ENCODE measurements at places on chromosomes 3 and 15.

DNA sequence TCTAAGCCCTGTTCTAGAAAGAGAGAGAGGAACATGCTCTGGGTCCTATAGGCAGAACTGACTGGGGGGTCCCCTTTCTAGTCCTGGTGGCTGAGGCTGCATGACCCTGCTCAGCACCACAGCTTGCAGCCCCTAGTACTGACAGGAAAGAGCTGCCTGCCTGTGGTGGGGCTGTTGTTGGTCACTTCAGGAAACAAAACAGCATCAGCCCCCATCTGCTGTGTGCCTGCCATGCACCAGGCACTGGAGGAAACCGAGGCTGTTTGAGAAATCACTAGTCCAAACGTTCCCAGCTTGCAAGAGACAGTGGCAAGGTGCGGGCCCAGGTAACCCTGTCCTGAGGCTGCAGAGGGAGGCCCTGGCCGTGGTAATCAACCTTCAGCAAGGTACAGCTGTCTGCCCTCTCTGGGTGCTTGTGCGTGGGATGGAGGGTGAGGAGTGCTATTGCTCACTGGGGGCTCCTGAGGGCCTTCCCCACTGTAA is 90.6 kb downstream of the IQSEC1 start:
- DNase-seq: no peak

- DNase-seq: no peak
Observed at GRCh38 chr3:156416846-156417558, 137.9 kb downstream of the SSR3 start.

GRCh38 chr3:112585782-112586181 is 23.9 kb downstream of the SLC35A5 start:
- no peak for DNase-seq

- DNase-seq: no peak
Observed at GRCh38 chr15:49137861-49138260, 17.5 kb downstream of the COPS2 start.

DNA sequence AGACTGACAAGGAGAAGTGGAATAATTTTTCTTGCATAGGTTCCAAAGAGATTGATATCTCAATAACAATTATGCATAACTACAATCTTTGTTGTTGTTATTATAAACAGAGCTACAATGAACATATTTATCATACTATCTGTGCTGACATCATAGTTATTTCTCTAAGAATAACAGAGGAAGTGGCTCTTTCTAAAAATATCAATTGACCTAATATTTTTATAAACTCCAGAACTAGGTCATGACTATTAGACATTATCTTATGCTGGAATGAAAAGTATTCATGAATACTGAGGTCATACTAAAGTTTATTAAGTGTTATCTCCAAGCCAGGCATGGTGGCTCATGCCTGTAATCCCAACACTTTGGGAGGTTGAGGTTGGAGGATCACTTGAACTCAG is 114.1 kb downstream of the DCLK3 start:
- no peak for DNase-seq

GRCh38 chr3:133663569-133664313 is 2.0 kb upstream of the TOPBP1 start:
- peak; percentile 81 for DNase-seq

GRCh38 chr15:51688863-51689262 is 7.6 kb downstream of the SCG3 start:
- no peak for DNase-seq

GRCh38 chr3:15041950-15042349 is 23.2 kb downstream of the MRPS25 start:
- DNase-seq: no peak

DNA sequence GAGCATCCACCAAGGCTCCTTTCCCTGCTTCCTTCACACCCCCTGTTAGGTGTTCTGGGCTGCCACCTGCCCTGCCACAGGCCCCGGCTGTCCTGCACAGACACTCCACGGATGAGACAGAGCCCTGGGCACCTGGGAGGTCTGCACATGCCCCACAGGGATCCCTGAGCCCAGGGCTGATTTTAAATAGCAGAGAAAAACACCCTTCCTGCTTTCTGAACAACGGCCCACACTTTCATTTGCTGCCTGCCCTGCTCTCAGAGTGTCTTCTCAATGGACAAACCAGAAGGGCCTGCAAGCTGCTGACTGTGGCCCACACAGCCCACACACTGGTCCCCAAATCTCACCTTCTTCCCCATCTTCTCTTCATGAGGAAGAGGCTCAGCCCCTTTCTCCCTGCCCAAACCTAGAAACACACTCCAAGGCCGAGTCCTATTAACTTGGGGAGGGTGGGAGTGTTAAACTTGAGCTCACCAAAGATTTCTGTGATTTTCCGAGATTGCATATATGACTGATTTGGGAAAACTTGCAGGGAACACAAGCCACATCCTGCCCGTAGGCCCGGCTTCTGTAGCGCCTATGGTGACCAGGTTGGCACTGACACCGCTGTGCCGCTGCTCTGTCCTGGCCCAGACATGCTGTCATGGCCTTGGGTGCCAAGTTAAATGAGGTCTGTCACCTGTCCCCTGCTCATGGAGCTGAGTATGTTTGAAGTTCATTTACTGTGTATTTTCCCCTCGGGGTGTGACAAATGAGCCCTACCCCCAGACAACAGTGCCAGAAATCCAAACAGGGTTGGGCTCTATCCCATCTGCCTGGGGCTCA is 47.2 kb upstream of the KLF13 start:
- DNase-seq: no peak

GRCh38 chr15:79944622-79945021 is 26.4 kb downstream of the BCL2A1 start:
- no peak for DNase-seq

DNA sequence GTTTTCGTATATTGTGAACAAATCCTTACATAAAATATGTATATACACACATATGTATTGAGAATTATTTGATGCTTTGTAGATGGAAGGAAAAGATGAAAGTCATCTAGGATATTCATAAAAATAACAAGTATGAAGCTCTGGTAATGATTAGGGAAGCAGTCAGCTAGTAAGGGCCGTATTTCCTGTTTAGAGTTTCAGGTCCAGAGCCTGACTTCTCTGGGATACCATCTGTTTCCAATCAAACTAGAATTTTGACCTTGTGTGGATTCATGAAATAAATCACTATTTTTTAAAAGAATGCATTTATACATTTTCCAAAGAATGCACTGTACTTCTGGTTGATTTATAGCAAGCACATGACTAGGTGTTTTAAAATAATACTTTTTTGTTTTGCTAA is 156.1 kb upstream of the CGNL1 start:
- no peak for DNase-seq

- no peak for DNase-seq
Observed at GRCh38 chr15:77557144-77557543, 75.6 kb downstream of the LINGO1 start.

DNA sequence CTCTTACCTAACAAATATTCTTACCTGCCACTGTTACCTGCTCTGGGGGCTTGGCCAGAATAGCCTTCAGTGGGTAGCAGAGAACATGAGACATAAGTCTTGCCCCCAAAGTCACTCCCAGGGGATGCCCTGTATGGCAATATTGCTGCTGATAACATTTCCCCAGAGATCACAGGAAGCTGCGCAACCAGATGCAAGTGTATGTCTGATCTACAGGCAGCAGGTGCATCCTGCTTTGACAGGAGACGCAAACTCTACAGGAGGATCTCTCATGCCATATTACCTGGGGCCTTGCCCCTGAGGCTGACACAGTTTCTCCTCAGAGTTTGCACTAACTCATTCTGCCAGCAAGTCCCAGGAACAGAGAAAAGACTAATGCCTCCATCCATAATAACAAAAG is 174.4 kb upstream of the LPP start:
- peak; percentile 7 for DNase-seq

DNA sequence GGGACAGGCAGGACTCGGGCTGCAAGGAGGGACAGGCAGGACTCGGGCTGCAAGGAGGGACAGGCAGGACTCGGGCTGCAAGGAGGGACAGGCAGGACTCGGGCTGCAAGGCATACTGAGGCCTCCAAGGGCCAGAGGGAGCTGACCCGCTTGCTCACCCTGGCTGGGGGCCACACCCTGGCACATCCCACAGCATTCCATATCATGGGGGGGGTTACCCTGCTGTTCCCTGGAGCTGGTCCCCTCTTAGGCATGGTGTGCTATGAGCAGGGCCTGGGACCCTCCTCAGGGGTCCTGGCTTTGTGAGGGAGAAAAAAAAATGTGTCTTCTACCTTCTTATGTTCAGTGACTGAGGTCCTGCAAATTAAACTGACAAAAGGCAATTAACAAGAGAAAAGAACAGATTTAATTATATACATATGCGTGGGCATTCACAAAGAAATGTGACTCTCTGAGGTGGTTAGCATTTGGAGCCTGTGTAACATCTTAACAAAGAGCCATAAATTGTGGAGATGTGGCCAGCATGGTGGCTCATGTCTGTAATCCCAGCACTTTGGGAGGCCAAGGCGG is 97.6 kb upstream of the ALDH1A3 start:
- no peak for DNase-seq

DNA sequence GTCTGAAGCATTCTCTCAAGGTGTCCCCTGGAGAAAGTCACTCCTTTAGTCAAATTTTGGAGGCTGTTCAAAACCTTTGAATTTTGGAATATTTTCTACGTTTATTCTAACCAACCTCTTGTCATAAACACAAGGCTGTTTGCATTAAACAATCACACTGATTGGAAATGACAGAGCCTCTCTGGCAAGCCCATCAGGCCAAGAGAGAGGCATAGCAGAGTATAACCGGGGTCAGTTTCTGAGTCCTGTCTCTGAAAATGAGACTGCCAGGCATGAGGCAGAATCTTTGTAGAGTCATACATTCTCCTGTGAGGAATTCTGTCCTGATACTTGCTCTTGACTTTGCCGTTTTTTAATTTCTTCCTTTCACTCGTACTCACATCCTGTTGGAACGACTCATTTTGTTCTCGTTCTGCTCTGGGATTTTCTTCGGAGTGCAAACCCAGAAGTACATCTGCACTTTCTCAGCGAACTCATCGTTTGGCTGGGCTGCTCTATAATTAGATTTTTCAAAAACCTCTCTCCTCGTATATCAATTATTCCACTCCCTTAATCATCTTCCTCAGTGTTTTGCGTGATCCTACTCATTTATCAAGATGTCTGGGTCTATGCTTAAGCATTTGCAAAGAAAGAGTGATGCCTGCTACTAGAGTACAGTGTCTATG is 114.2 kb downstream of the AGBL1 start:
- no peak for DNase-seq

DNA sequence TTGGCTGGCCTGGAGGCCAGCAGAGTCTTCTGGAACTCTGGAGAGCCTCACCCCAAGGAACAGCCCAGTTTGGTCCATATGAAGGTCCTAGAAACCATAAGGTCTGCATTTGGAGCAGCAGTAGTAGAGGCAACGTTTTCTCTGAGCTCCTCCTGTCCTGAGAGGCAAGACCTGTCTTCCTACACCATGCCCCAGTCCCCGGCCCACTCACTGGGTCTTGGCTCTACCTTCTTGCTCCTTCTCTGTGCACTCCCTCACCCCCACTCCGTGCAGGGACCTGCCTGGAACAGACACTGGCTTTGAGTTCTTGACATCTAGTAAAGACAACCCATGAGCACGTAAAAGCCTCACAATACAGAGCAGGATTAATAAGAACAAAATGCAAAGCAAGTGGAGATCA is 76.6 kb downstream of the CHRD start:
- no peak for DNase-seq

- DNase-seq: no peak
Observed at GRCh38 chr3:178628037-178628436, 91.8 kb downstream of the KCNMB2 start.

- no peak for DNase-seq
Observed at GRCh38 chr3:186551387-186551786, 7.2 kb upstream of the CRYGS start.

- DNase-seq: no peak
Observed at GRCh38 chr3:8156831-8157230, 344.8 kb upstream of the LMCD1 start.

- peak; percentile 6 for DNase-seq
Observed at GRCh38 chr3:73868688-73869315, 244.1 kb upstream of the PDZRN3 start.

DNA sequence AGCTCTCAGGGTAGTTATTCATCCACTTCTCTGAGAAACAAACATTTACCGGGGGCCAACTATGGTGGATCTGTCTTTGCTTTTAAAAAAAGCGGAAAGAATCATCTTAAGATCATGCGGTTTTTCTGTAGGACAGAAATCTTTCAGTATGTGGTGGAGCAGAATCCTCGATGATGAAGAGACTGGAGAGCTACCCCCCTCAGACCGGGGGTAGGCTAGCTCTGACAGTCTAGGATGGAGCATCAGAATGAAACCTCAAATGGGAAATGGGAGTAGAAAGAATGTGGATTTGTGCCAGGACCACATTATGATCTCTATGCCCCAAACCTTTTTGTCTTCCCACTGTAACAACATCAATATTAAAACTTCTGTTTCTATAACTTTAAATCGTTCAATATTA is 30.3 kb downstream of the TPRG1 start:
- DNase-seq: no peak

DNA sequence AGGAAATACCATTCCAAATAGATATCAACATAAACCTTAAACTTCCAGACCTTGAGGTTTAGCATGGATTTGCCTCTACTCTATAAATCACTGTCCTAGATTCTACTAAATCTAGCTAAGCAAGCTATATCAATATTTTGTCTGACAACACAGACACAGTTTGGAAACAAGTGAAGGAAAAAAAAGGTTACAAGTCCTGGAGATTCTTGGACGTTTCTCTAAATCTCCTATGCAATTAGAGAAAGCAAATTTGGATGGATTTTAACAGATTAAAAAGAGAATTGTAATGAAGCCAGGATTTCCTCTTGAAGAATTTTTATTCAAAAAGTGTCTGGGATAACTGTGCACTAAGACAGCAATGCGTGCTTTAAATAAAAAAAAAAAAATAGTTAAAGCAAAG is 441.1 kb upstream of the DPH6 start:
- DNase-seq: no peak

DNA sequence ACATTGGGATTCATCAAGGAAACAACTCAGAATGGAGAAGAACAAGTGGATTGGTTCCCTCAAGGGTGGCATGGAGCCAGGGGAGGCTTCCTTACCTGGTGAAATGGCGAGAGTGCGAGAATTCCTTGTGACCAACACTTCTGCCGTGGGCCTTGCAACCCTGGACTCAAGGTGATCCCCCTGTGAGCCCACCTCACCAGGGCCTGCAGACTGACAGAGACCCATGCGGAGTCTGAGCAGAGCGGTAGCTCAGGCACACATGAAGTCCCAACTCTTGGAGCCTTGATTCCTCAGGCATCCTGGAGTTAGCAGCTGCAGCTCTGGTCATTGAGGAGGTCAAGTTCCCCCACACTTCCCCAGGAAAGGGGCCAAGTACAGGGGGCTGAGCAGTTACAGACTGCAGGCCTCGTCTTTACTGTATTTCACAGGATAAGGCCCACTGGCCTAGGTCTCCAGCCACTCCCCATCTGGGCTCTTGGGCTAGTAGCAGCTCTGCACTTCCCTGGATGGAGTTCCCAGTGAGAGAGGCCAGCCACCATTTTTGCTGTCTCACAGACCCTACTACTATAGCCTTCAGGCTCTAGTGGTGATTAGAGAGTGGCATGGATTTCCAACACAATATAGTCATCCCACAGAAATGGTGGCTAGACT is 269.5 kb upstream of the DCBLD2 start:
- no peak for DNase-seq
